ENCODE measurements at places on chromosomes 3 and 15.

DNA sequence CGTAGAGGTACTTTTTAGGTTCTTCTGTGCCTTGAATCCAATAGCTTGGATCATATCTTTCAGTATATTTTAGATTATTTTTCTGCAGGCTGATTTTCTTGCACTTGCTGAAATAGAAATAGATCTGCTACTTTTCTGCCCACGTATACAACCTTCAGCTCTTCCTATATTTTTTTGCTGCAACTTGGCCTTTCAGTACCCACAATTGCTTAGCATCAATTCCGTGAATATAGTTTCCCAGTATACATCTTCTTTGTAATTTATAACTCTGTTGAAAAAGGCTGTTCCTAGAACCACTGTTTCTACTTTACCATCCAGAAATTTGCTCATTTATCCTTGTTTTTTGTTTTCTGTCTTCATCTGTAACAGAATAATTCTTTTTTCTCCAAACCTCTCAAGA is 36.2 kb downstream of the GTF2E1 start:
- no peak for DNase-seq

DNA sequence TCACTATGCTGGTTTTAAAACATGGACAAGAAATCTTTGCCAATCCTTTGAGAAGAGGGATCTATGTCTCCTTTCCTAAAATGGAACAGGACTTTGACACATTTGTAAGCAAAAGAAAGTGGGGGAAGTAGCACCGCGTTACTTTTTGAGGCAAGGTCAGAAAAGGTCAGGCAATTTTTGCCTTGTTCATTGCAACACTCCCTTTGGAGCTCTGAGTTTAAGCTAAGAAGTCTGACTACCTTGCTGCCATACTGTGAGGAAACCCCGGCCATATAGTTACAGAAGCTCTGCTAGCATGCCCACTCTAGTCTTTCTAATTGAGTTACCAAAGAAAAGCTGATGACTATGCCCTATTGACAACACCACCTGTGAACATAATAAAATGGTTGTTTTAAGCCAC is 1.4 kb downstream of the FAM227B start:
- DNase-seq: no peak

- DNase-seq: no peak
Observed at GRCh38 chr15:93488296-93488713, 399.3 kb upstream of the RGMA start.

DNA sequence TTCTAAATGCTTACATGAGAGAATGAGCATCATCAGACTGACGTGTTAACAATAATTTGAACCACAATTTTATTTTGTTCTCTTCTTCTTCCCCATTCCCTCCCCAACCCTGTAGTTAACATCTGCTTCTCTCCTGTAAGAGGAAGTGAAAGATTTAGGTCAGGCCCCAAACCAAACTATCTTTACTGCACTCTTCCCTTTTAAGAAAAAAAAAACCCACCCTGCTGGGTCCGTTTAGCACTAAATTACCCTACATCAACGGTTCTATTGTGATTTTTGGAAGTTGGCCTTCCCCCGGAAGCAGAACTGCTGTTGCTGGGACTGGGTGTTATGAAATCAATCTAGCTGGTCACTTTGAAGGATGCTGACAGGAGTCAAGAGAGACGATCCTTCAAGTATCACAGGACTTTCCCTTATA is 49.4 kb downstream of the NFKBIZ start:
- no peak for DNase-seq

DNA sequence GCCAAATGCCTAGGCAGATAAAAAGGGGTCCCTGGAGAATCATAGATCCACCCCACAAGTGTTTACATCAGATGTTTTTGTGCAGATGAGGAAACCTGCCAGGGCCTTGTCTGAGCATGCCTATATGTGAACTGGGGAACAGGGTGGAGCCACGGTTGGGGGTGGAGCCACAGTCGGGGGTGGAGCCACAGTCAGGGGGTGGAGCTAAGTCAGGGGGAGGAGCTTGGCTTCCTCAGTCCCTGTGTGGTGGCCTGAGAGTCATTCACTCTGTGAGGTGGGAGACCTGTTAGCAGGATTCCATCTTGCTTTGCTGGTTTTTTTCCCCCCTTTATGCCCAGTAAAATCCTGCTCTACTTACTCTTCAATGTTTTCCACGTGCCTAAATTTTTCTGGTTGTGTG is 57.8 kb upstream of the TGFBR2 start:
- no peak for DNase-seq

- DNase-seq: no peak
Observed at GRCh38 chr3:159265705-159266104, 463.9 kb downstream of the MFSD1 start.

GRCh38 chr15:44712346-44713005 is 1.2 kb downstream of the B2M start:
- DNase-seq: no peak

- no peak for DNase-seq
Observed at GRCh38 chr3:59535791-59536221, 486.0 kb upstream of the CFAP20DC start.

DNA sequence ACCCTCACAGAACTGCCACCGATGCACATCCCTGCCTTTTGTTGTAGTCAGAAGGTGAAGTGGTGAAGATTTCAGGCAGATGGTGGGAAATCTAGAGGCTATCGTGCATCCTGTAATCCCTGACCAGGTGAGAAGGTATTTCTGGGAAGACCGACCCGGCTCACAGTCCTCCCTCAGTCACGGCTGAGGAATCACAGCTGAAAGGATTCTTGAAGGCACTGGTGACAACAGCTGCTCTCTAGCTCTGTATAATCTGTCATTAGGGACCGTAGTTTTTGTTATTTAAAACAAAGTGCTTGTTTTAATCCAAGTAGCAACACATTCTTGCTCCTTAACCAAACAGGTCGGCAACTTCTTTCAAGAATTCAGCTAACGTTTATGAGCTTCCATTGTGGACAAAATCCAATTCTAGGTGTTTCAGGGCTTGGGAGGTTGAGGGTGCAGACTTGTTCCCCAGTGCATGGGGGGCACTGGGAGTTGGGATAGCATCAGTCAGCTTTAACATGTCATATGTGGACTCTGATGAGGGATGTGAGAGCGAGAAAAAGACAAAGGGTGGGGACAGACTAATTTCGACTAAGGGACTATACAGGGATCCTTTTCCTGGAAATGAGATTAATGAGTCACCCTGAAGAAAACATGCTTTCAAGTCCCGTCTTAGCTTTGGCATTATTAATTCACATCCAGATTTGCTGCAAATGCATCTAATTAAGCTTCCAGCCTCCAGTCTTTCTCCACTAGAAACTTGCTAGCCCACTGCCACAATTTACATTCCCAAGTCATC is 141.0 kb upstream of the RASGRP1 start:
- no peak for DNase-seq

DNA sequence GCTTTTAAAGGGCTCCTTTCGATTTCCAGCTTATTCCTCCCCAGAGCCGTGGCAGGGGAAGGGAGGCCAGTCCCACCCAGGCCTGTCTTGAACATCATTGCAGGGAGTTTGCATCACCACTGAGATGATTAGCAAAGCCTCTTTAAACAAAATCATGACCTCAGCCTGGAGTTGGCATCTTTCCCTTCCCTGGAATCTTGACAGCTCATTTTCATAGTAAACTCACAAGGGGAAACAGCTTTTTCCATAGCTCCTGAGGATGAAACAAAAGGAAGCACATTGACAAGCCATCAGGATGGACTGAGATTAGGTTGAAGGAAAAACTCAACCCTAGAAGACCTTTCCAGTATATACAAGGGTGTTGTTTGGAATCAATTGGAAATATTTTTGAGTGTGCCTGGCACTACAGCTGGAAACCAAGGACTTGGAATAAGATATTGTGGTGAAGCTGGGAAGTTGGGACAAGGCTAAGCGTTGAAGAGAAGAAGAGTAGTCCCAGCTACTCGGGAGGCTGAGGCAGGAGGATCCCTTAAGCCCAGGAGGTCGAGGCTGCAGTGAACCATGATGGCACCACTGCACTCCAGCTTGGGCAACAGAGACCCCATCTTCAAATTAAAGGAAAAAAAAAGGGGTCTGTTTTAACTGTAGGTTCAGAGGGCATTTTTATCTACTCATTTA is 3.1 kb upstream of the LARP6 start:
- DNase-seq: no peak

- DNase-seq: no peak
Observed at GRCh38 chr3:29282427-29283230, 1.8 kb downstream of the RBMS3 start.

GRCh38 chr3:79514069-79514468 is 253.7 kb downstream of the ROBO1 start:
- no peak for DNase-seq

- no peak for DNase-seq
Observed at GRCh38 chr3:185308126-185308754, 54.4 kb upstream of the EHHADH start.

- DNase-seq: no peak
Observed at GRCh38 chr15:77038312-77039216, 32.3 kb downstream of the TSPAN3 start.

DNA sequence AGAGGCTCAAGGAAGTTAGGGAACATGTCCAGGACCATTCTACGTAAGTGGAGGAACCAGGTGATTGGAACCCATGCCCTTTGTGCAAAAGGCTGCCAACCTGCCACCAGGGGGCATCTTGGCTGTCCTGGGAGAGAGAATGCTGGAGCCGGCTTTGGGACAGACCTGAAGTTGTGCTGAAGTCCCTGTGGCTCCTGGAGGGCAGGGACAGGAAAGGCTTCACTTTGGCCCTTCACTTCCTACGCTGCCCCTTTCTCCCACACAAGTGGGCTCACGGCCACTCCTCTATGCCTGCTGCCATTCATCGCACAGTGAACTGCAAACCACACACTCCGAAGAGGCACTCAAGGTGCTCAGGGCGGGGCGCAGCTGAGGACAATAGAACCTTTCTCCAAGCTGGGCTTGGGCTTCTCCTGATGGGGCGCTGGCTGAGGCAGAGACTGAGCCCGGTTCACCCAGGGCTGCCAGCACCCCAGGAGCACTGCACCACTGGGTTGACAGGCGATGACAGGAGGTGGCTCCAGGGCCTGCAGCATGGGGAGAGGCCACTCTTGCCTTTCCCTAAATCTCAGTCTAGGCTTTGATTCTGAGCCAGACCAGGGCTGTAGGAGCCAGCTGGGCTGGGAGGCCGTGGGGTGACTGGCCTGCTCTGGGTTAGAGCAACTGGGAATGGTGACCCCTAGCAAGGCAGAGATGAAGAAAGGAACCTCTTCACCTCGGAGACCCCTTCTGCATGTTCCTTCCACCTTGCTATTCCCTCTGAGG is 8.4 kb downstream of the SHF start:
- DNase-seq: no peak

DNA sequence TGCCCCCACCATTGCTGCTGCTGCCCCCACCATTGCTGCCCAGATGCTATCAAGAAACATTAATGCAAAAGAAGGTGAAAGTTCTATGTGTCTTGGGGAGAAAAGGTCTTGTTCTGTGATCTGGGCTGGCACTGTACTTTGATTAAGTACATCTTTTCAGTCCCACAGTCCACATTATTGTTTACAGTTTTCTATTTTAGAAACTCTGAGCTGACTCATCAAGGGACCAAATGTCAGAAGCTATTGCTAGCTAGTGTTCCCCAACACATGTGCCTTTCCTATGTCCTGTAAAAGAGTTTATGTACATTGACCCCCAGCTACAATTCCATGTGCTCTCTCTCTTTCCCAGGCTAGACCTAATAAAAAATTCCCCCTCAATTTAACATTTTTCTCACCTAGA is 264.7 kb upstream of the NECTIN3 start:
- DNase-seq: no peak

- DNase-seq: no peak
Observed at GRCh38 chr15:36632226-36632625, 52.8 kb downstream of the CDIN1 start.

DNA sequence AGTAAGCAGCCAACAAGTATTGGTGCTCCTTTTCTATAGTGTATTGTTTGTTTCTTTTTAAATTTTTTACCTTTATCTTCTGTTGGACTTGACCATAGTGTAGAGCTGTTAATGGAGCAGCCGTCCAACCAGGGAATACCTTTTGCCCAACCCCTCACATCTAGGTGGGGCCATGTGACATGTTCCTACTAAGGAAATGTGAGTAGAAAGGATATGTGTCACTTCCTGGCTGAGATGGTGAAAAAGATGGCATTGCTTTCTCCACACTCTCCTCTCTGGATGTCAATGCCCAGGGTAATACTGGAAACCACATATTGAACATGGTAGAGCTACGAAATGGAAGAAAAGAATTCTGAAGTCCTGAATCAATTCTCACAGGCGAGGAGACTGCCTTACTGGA is 218.8 kb downstream of the TBL1XR1 start:
- no peak for DNase-seq

DNA sequence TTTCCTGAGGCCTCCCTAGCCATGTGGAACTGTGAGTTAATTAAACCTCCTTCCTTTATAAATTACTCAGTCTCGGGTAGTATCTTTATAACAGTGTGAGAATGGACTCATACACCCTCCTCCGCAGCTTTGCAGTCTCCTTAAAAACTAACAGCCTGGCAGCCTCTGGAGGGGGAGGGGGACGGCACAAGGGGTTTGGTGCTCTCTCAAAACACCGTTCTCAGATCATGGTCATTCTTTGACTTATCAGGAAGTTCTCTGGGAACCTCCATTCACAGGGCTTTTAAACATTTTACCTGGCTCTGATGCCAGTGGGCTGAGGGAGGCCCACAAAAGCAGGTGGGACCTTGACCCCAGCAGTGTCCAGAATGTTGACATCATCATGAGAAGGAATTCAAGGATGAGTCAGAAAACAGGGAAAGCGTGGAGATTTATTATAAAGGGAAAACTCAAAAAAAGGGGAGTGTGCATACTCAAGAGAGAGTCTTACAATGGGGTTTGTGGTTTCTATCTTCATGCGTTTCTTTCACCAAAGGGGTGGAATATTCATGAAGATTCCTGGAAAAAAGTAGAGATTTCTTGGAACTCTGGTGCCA is 43.9 kb downstream of the ONECUT1 start:
- DNase-seq: no peak

- DNase-seq: no peak
Observed at GRCh38 chr3:177150970-177151627, 46.2 kb downstream of the TBL1XR1 start.

- no peak for DNase-seq
Observed at GRCh38 chr3:28036599-28037575, 204.5 kb upstream of the CMC1 start.

Data from anterior cingulate cortex (tissue), 58 donors.